ENCODE measurements at places on chromosomes 12 and 14. TPM values are rescaled to one million over a fixed set of nuclear protein-coding genes. Genes with fewer than 3 reads are reported as not detected.

Gene NT5DC3
- 6.8 TPM for total RNA-seq

Gene SRRM4
- not detected for total RNA-seq

DNA sequence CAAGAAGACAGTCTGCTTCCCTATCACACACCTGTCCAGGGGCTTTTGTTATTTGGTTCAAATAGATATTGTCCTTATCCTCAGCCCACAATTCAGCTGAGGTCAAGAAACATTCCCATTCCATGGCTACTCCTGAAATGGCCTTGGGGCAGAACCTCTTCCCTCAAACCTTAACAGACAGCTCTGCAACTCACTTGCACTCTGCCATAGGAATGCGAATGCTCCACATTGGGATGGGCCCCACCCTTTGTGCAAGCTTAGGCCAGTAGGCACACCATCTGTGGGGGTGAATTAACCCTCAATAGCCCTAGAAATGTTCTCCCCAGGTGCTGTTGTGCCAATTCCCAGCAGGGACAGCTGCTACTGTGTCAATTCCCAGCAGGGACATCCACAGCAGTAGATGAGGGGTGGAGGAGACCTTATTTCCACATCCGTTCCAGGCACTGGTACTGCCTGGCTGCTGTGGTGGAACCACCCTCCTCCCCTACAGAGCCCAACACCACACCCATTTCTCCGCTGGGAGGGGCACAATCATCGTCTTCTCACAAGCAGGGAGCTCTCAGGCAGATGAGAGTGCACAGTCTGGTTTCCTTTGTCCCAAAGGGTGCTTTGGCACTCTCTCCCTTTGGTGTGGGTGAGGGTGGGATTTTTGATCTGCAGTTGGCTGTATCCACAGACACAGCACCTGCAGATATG is 42.3 kb upstream of the GLIPR1 start:
- H3K27me3 ChIP-seq, result no peaks in the 10 kb centered on the region
- H3K27ac ChIP-seq, result no peak overlapping the region
- peak; percentile 35 for DNase-seq
- no peaks in the 10 kb centered on the region for H3K36me3 ChIP-seq

- H3K4me1 ChIP-seq, result peaks cover 16% of the 10 kb centered on the region
- H3K4me3 ChIP-seq, result no peak overlapping the region
These were observed 27.1 kb upstream of the DIO3 start for GRCh38 chr14:101534198-101534597.

GRCh38 chr12:44703182-44703910 is 172.8 kb downstream of the NELL2 start:
- no peaks in the 10 kb centered on the region for H3K36me3 ChIP-seq
- H3K27ac ChIP-seq, result no peak overlapping the region
- H3K27me3 ChIP-seq, result no peaks in the 10 kb centered on the region
- H3K4me3 ChIP-seq, result no peak overlapping the region
- H3K4me1 ChIP-seq, result no peaks in the 10 kb centered on the region

DNA sequence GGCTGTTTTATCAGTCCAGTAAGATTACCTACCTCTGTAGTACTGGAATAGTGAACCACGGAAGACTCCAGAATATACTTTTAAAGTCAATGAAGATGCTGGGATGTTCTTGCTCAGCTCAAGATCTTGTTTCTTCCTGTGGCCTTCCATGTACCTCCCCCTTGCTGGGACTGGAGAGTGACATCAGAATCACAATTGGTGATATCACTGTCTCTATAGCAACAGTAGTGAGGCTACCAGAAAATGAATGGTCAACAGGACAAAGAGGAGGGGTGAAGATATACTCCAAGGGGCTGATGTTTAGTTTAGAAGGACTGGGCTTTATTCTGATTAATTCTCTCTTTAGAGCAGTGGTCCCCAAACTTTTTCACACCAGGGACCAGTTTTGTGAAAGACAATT is 3.8 kb downstream of the AKAP3 start:
- peaks cover 16% of the 10 kb centered on the region for H3K4me1 ChIP-seq
- H3K27ac ChIP-seq, result no peak overlapping the region
- no peaks in the 10 kb centered on the region for H3K27me3 ChIP-seq
- DNase-seq, result no peak
- H3K36me3 ChIP-seq, result no peaks in the 10 kb centered on the region

Data from CD4-positive, alpha-beta memory T cell (primary cell).